ENCODE measurements at places on chromosomes 7 and 10.

DNA sequence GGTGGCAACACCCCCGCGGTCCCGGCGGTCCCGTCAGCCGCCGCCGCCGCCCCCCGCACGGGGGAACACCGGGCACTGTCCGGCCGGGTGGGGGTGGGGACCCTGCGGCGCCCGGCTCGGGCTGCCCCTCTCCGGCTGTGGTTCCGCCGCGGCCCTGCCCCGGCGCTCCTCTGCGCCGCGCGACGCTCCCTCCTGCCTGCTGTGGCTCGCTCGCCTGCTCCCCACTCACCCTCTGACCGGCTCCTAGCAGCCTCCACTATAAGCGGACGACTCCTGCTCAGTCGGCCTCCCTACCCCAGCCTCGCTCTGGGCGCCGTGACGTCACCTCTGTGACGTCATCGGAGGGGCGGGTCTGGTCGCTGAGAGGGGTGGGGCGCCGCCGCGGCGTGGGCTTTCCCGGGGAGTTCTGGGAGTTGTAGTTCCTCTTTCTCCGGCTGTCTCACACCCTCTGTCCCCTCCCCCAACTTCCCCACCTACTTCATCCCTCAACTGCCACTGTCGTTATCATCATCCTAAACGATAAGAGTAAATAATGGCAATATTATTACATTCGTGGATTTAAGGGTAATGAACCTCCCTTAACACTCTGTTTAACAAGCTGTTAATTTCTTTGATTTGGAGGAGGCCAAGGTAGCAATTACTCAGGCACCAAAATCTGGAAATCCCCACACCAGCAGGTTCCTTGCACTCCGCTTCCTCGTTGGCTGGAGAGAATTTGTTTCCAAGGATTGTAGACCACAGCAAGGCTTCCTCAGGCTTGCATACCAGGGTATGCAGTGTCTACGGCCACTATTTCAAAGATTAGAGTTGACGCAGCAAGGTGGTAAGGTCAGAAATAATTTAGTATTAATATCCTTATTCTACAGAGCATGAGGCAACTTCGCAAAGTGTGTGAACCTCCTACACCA lies at the start of gene UBE2H:
UBE2H (minus strand) TSS at position 308 of the 908 bp plus-strand sequence. CDS start 405 bp downstream, outside the sequence.
- DNase-seq: peak; percentile 74

DNA sequence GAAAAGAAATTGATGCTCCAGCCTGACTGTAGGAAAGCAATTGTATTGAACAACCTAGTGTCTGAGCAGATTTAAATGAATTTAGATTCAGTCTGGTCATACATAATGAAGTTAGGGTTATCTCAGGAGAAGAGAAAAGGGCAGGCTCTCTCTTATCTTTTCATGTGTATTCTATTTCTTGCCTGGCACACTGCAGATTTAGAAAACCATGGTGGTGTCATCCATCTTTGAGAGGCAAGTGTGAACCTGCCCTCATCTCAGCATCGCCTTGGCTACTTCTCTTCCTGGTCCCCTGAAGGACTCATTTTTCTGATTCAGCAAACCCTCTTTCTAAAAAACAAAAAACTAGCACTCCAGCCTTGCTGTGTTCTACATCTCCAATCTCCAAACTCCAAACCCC lies 137.7 kb downstream of the LRRC4 start:
- no peak for DNase-seq

DNA sequence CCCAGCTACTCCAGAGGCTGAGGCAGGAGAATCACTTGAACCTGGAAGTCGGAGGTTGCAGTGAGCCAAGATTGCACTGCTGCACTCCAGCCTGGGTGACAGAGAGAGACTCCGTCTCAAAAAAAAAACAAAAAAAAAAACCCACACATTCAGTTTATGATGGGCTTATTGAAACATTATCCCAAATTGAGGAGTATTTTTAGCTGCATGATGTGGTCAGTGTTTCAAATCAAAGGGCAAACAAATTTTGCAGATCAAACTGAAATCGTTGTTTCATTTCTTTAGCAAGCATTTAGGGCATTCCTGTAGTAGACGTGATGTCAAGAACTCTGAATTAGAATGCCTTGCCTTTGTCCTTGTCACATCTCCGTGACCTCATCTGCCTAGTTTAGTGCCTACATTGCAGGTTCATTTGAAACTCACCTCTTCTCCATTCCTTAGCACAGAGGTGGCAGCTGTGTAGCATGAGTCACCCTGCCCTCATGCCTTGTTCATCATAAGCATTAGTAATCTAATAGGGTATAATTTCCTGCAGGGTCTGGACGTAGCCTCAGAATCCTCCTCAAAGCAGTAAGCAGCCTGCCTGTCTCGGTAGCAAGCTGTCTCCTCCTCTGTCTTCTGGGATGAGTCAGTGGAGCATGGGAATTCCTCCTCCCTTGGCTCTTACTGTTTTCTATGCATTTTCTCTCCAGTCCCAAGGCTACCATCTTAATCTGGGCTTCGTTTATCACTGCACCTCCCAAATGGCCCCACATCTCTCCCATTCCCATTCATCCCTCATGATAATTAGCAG lies 73.8 kb downstream of the CUL1 start:
- no peak for DNase-seq

DNA sequence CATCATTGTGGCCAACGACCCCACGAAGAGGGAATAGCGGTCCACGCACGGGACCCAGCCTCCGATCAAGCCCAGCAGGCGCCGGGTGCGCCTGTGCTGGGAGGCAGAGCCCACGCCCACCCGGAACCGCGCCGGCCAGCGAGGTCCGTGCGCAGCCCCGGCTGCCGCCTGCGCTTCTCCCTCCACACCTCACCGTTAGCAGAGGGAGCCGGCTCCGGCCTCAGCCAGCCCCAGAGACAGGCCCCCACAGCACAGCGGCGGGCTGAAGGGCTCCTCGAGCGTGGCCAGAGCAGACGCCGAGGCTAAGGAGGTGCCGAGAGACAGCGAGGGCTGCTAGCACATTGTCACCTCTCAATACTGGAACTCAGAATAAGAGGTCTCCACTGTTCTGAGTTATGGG lies 3.6 kb downstream of the ITPRID1 start:
- DNase-seq: no peak

GRCh38 chr7:143908120-143908519 lies 6.1 kb upstream of the TCAF1 start:
- no peak for DNase-seq

DNA sequence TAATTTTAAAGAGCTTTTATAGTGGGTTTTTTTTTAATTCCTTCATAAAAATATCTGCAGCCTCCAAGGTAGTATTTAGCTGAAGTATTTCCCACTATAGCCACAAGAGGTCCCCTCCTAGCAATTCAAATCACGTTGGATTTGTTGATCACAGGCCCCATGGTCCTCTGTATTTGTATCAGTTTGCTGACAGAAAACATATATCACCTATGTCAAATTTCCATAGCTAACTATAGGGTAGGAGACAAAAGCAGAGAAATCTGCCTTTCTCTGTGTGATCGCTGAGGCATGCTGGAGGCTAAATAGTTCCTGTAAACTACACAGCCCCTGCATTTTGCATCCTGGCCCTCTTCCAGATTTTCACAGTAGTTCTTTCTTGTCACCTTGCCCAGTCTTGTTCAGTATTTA lies 1.7 kb upstream of the CTNNA3 start:
- DNase-seq: no peak

DNA sequence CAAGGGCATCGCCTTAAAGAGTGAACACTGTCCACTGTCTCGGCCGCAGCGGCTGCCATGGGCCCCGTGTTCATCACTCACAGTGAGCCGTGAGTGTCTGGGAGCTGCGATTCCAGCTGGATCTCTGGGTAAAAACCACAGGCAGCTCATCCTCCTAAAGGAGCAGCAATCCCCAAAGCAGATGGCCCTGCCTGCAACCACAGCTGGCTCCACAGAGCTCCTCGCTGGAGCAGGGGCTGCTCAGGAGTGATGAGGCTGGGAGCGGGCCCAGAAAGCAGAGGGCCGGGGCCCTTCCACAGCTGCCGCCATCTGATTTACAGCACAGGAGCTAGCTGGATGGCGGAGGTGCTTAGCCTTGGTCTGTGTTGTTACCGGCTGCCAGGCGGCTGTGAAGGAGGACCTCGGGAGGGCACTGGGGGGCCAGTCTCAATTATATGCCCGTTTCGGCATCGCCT lies 6.6 kb upstream of the TMEM184A start:
- DNase-seq: no peak

GRCh38 chr7:130468612-130469011 lies 23.3 kb upstream of the MEST start:
- DNase-seq: no peak

DNA sequence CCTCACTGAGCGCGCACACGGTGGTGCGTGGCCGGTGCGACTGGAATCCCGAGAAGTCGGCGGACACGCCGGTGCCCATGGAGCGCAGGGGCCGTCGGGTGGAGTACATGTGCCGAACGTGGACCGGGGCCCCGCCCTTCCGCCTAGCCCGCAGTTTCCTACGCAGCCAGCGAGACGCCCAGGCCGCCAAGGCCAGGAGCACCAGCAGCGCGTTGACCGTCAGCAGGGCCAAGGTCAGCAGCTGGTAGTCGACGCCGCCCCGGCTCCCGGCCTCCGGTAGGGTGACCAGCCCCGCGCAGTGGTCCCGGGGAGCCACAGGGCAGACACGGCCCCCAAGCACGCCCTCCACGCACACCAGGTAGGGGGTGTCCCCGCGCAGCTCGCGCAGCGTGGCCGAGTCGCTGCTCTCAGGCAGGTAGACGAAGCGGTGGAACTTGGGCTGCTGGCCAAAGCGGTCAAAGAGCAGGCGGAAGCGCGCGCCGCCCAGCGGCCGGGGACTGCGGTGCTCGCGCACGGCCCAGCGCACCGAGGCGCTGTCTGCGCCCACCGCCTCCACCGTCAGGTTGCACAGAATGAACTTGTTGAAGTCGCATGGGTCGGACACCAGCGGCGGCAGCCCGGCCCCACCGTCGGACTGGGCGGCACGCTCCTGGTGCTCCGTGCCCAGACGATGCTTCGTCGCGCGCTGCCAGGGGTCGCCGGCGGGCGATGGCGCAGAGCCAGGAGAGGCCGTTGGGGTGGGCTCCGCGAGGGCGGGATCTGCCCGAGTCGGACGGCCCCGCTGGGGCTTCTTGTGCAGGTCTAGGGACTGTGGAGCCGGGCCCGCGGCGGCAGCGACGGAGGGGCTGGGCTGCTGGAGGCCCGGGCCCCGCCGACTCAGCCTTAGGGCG lies 2.2 kb downstream of the TRIL start:
- DNase-seq: no peak

- DNase-seq: no peak
Measured at GRCh38 chr10:14220026-14220425, 110.7 kb downstream of the FRMD4A start.

- no peak for DNase-seq
Measured at GRCh38 chr10:103897241-103897774, 20.7 kb downstream of the STN1 start.

- DNase-seq: no peak
Measured at GRCh38 chr10:126203746-126204145, 184.5 kb downstream of the ADAM12 start.

GRCh38 chr7:57769958-57770357 lies 320.0 kb downstream of the ZNF716 start:
- no peak for DNase-seq

DNA sequence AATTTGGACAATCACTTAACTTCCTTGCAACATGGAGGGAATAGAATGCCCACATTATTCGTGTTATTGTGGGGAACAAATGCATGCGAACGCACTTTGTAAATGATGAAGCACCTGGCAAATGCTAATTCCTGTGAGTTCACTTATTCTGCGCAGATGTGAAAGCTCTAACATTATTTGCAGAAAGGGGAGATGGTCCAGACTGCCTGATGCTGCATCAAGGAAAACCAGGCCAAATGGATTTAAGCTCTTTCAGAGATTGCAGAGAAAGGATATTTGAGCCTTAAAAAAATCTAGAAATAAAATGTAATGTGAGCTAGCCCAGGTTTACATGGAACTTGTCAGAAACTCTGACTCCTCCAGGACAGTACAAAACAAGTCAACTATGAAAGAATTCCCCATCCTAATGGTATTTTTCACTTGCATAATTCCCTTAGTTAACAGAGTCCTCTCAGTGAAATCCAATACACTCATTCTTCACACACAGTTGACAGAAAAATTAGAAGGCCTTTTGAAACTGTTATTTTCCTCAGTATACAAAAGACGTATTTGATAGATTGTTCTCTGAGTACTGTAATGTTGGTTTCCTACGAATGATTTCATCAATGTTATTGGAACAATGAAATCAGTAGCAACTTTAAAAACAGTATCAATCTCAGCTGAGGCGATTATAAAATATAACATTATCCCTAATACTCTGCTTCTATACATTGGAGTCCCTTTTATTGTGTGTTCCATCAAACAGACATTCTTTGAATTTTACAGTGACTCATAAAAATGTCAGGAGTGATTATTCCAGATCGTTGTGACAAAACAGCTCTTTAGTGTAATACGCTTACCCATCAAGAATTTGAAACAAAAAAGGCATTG lies 136.3 kb upstream of the ANK3 start:
- DNase-seq: no peak

DNA sequence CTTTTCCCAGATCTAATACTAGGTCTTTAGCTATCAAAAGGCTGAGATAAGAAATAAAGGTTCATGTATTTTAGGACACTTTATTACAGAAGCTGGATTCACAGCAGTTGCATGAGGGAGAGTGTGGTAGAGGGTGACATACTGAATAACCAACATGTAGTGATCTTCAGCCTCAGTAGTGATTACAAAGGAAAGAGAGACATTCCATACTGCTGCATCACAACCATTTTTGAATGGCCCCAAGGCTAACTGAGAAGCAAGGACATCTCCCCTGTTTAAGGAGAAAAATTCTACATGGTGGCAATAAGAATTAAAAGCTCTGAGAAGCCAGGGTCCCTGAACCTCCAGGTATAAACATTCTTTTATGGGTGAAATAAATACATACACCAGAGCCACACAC lies 35.3 kb downstream of the COG5 start:
- no peak for DNase-seq

- no peak for DNase-seq
Measured at GRCh38 chr7:29193316-29194205, 1.0 kb upstream of the CHN2 start.

- no peak for DNase-seq
Measured at GRCh38 chr7:128003787-128004186, 27.4 kb downstream of the LRRC4 start.

GRCh38 chr10:106134326-106135000 lies 1030.0 kb downstream of the SORCS1 start:
- no peak for DNase-seq

DNA sequence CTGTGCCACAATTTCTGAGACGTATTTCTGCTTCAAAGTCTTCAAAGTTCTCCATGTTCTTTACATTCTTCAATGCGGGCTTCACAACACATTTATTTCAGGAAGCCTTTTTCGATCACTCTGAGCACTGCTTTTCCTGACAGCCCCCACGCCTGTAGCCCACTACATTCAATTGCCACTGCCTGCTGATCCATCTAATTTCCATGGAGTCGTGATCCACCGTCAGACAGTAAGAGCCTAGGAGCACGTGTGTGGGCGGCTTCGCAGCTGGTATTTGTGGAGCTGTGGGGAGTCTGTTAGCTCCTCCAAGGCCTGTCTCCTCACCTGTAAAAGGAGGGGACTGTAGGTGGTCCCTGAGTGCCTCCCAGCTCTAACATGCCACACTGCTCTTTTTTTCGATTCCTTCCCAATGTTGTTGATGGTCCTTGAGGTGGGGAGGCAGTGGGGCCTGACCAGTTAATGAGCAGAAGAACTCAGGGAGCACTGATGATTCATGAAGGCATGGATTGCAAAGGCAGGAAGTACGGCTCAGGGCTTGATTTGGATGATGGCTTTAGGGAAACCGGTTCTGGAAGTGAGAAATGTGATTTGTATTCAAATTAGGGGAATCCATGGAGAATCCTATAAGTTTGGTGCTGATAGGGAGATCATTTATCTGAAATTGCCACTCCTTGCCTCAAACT lies 401.1 kb upstream of the PODXL start:
- no peak for DNase-seq
